Globus pallidus (tissue), 1 donor: ENCODE measurements at places on chromosomes 5 and 9.

DNA sequence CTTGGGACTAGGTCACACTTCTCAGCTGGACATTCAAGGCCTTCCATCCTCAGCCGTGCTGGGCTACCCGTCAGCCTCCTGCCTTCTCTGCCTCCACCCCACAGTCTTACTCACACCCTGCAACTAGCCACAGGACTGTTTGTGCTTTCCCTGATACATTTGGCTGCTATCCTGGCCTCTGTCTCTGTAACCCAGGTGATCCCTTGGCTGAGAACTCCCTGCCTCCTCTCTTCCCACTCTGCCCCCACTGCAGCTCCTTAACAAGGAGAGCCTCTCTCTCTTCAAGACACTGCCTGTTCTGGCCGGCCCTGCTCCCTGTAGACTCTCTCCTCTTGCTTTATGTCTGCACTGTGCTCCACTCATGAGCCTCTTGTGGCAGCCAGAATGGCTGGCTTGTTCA is 120.6 kb downstream of the MSX2 start:
- DNase-seq = no peak

- DNase-seq = no peak
Measured at GRCh38 chr5:128681096-128681495, 143.1 kb upstream of the FBN2 start.

GRCh38 chr5:134567641-134568336 is 42.3 kb downstream of the JADE2 start:
- no peak for DNase-seq

DNA sequence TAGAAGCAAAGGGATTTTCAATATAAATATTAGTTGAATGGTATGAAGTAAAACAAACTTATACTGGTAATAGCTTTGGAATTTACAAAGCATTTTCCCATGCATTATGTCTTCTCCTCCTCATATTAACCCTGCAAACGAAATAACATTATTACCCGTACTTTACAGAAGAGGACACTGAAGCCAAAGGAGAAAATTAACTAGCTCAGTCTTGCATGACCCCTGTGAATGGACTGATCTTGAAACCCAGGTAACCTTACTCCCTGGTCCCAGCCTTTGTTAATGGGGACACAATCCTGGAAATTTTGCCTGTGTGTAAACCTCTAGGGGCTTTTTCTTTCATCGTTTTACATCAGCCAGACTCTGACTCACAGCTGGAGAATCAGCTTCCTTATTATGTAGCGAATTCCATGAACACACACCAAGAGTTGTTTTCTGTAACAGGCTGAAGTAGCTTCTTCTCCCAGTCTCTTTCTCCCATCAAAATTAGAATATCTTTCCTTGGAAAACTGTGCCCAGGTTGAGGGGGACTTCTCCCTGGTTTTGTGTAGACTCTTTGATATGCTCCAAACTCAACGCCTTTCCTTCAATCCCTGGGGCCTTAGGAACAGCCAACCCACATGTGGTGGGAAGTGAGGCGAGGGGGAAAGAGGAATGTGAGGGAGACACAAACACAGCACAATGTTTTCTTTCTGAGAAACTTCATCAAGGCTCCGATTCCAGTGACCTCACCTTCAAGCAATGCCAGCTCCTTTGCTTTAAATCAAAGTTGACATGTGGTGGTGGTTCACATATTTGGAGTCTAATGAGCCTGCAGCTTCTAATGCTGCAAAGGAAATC is 480.9 kb upstream of the PAPPA start:
- no peak for DNase-seq

DNA sequence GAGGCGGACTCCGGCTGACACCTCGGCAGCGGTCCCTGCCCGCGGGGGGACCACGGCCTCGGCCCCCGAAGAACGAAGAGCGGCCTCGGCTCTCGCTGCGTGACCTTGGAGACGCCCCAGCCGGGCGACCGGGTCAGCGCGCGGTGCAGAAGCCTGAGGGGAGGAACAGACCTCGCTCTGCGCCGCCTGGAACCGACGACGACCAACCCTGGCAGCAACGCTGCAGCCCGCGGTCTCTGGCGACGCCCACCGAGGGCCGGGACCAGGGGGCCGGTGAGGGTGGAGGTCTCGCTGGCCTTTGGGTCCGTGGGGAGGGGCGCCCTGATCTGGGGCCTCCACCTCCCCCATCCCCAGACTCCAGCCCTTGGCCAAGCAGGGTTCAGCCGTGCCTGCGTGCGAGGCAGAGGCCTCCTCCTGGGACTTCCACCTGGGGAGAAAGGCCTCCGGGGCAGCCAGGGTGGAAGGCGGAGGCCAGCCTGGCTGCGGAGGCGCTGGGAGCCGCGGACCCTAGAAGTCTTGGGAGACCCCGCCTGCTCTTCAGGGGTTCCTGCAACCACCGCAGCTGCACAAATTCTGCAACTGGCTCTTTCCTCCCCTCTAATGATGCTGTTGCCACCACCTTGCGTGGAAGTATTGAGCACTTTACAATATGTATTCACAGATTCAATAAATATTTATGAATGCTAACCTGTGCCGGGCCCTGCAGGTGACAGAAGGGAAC is 44.3 kb upstream of the SLC12A7 start:
- DNase-seq = no peak

DNA sequence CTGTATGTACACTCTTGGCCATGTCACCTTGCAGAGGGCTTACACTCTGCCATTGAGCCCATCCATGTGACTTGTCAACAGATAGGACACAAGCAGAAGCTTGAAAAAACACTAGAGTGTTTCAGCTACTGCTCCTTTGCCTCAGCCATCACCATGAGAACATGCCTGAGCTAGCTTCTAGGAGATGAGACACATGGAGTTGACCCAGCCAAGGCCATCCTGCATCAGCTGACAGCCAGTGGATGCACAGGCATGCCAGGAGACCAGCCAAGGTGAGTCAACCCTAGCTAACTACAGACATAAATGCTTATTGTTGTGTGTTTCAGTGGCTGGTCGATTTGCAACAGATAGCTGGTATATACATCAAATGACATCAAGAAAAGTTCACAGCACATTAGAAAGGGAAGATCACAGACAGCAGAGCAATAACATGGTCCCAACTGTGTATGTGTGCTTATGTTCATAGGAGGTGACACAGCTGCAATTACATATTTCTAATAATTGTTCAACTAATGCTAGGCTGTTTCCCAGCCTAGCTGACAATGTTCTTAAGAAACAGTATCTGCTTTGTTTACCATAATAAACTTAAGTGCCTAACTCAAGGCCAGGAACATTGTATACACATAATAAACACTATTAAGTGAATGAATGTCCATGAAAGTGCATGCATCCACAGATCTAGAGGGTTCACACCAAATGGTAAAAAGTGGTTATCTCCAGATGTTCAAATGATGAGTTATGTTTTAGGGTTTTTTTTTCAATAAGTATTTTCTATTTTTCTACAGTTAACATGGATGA is 105.7 kb downstream of the SPOCK1 start:
- DNase-seq = no peak

DNA sequence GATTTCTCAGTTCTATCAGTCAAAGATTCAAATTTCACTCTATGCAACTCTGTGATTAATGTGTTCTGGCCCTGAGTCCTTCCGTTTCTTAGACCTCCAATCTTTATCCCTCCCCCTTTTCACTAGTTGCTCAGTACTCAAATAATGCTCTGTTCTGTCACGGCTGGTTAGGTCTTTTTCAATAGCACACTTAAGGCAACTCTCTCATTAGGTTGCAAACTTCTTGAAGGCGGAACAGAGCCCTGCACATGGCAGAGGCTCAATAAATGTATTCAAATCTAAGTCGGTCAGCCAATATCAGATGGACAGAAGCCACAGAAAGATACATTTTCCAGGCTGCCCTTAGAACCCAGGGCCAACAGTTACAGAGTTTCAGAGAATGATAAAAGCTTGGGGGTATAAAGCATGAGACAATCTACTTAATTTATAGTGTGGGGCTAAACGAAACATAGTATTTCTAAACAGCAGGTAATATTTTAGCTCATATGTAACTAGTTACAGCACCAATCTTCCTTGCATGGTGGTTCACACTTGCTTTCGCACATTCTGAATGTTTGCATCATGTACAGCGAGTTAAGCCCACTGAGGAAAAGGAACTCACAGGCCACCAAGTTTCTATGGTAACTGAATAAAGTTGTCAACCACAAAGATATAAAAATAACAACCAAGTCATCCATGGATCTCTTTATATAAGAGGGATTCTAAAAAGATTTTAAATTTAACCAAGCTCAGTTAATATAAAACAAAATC is 67.1 kb upstream of the GOLPH3 start:
- DNase-seq = no peak

- no peak for DNase-seq
Measured at GRCh38 chr5:147713550-147714295, 68.8 kb downstream of the JAKMIP2 start.

DNA sequence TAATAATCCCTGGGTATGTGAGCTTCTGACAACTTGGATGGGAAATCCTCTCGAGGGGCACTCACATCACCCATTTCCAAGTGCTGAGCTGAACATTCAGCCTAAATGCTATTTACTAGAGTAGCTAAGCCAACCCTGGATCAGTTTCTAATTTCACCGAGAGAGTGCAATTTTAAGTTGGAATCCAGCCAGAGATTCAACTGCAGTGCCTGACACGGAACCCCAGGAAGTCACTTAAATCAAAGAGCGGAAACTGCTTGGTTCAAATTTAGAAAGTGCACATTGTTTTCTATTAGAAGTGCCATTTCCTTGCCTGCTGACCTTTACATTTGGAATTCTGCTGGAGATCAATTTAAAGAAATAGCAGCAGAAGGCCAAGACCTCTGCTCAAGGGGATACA is 8.8 kb downstream of the SPRY4 start:
- no peak for DNase-seq

DNA sequence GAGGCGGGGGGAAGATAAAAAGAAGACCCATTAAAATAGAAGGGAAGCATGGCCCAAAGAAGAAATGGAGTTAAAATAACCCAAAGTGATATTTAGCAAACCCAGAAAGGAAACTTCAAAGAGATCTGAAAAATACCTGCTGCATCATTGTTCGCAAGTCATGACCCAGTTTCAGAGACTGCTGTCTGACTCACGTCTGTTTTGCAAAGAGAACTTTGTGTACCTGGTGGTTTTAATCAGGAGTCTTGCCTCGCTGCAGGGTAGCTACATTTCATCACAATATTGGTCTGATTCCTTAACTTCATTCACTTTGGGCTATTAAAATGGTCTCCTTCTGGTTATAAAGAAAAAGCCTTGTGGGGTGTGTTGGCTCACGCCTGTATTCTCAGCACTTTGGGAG is 461.1 kb upstream of the DAP start:
- DNase-seq = no peak

- no peak for DNase-seq
Measured at GRCh38 chr5:54221135-54221534, 89.2 kb downstream of the ARL15 start.

DNA sequence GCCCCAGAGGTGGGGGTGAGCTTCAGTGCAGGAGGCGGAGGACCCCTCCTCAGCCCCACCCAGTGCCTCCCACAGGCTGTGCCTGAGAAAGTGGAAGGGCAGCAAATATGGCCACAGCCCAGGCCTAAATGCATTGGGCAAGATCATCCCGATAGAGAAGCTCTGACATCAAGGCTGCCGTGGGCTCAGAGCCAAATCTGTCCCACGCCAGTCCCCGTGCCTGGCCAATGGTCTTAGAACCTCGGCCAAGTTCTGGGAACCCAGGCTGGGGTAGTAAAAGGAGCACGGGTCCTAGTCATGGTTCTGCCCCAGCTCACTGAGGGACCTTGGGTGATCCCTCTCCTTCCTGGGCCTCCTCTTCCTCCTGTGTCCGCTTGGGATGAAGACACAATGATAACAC is 27.7 kb upstream of the TNIP1 start:
- DNase-seq = no peak

- no peak for DNase-seq
Measured at GRCh38 chr9:86838519-86839497, 108.5 kb downstream of the GAS1 start.

DNA sequence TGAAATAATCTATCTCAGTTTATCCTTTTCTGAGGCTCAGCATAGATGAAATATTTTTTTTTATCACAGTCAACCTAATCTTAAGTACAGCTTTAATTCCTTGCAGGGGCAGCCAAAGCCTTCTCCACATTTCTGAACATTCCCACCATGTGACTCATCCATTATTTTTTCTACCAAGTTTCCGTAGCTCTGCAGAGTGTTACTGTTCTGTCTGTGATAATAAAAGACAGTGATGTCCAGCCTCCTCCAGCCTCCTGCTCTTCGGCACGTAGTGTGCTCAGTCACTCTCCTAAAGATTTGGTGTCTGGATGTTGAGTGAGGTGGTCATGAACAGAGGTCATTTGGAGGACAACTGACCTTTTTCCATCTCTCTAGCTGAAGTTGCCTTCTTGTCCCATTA is 338.1 kb upstream of the ADAMTS16 start:
- DNase-seq = no peak

DNA sequence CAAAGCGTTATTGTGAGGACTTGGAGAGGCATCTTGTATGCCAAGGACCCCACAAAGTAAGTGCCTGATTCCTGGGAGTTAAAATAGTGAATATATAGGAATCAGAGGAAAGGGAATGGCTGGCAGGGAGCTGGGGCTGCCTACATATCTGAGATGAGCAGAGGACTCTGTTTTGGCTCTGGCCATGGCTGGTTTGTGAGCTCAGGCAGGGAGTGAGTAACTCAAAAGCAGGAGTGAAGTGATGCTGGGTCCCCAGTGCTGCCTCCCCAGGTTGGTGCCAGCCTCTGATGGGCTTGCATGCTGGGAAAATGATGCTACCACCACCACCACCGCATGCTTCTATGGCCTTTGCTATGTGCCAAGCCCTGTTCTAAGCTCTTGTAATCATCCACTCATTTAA is 246.0 kb upstream of the MVB12B start:
- no peak for DNase-seq

GRCh38 chr9:34701769-34702736 is 7.9 kb downstream of the CCL21 start:
- DNase-seq = peak; percentile 78

DNA sequence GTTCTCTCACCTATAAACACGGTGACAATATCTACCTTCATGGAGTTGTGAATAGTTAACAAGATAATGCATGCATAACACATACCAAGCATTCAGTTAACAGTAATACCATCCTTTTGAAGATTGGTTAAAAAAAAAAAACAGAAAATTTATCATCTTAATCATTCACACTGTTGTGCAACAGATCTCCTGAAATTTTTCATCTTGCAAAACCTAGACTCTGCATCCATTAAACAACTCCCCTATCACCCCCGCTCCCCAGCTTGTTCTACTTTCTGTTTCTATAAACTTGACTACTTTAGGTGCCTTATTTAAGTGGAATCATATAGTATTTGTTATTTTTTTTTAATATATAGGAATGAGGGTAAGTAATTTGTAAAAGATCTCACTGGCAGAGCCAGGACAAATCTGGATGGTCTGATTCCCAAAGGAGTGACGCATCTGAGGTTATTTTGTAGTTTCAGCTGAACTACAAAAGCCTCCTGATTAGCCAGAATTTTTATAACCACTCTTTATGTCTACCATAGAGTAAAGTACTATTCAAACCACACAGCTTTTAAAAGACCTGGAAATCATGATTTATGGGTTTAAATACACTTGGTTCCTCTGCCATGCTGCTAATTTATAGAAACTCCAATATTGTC is 93.0 kb downstream of the FANCC start:
- no peak for DNase-seq

GRCh38 chr5:145951071-145951470 is 14.7 kb downstream of the SH3RF2 start:
- no peak for DNase-seq

GRCh38 chr5:152932621-152933020 is 527.5 kb upstream of the NMUR2 start:
- no peak for DNase-seq
